EH (cell line): ENCODE measurements at places on chromosomes 12 and 14.

DNA sequence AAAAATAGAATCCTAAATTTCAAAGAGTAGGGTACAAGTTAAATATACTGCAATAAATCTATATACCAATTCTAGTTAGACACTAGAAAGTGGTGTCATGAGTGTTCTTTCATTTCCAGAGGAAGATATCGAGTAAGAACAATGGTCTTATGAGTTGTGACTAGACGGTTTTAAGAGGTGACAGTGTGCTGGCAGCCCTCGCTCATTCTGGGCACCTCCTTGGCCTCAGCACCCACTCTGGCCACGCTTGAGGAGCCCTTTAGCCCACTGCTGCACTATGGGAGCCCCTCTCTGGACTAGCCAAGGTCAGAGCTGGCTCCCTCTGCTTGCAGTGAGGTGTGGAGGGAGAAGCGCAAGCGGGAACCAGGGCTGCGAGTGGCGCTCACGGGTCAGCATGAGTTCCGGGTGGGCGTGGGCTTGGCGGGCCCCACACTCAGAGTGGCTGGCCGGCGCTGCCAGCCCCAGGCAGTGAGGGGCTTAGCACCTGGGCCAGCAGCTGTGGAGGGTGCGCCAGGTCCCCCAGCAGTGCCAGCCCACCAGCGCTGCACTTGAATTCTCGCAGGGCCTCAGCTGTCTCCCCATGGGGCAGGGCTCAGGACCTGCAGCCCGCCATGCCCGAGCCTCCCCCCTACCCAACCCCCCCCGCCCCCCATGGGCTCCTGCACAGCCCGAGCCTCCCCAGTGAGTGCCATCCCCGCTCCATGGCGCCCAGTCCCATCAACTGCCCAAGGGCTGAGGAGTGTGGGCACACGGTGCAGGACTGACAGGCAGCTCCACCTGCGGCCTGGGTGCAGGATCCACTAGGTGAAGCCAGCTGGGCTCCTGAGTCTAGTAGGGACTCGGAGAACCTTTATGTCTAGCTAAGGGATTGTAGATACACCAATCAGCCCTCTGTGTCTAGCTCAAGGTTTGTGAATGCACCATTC is 18.7 kb downstream of the PRKD1 start:
- no peak for DNase-seq

GRCh38 chr12:78167510-78167909 is 336.8 kb downstream of the NAV3 start:
- DNase-seq: no peak

- no peak for DNase-seq
Observed at GRCh38 chr12:79997096-79997791, 62.3 kb upstream of the PPP1R12A start.

DNA sequence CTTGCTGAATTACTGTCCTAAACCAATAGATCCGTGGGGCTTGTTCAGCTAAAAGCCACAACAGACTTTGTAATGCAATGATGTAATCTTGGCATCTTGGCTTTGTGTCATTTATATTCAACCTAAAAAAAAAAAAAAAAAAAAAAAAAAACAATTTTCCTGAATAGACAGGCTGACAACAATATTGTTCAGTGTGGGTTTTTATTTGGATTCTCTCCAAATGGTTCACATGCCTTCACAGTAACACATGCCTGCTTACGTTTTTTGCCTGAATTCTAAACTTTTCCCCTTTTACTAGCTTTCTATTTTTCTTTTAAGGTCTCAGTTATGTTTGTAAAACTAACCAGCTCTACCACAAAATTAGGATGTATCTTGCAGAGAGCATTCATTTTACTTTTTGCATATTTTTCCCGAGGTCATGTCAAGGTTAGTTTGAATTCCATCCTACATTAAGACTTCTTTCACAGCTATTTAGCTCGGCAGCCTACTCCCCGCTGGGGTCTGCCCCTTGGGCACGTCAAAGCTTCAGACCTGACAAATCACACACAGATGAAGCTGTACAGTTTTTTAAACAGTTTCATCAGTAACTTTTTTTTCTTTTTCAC is 213.7 kb upstream of the NPAS3 start:
- DNase-seq: peak; percentile 91

DNA sequence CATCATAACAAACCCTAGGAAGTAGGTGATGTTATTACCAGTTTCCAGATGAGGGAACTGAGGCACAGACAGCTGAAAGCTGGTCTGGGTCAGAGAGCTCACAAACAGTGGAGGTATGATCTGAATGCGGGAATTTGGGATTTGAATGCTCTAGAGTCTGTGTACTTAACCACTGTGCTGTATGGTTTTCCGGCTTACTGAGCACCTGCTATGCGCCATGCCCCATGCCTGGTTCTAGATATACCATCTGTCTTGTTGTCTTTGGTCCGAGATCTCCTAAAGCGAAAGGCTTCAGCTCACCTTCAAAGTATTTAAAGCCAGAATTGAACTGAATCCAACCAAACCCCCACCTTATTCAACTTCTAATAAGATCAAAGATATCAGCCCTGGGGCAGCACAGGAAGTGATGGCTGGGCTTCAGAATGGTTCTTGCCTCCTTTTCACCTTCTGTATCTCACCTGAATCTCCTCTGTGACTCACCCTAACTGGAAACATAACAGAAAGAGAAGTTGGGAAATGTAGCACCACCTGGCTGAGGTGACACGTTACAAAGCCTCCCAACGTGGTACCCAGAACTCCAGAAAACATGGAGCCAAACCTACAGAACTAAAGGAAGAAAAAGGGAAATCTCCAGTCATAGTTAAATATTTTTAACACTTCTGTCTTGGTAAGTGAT is 54.3 kb downstream of the PRMT8 start:
- no peak for DNase-seq

GRCh38 chr12:46360908-46361666 is 11.5 kb downstream of the SLC38A2 start:
- no peak for DNase-seq

GRCh38 chr12:53590652-53591051 is 35.5 kb downstream of the ATF7 start:
- DNase-seq: no peak

DNA sequence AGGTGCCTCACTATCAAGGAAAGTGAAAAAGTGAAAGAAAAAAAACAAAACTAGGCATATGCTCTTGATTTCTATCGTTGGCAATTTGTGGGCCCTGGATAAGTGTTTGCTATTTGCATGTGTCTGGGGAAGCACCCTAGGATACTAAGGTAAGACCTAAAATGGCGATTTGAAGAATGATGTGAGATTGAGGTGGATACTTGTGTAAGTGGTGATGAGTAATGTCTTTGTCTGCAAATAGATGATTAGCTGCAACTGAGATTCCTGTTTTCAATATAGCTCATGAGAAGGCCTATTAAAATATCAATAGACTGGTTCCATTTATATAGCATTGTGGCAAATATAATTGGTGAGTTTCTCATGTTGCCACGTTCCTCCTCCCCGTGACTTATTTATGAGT is 261.7 kb downstream of the NEDD1 start:
- DNase-seq: no peak

- DNase-seq: no peak
Observed at GRCh38 chr12:47797441-47797840, 22.3 kb downstream of the HDAC7 start.

- DNase-seq: no peak
Observed at GRCh38 chr12:115942346-115942745, 335.1 kb downstream of the MED13L start.

DNA sequence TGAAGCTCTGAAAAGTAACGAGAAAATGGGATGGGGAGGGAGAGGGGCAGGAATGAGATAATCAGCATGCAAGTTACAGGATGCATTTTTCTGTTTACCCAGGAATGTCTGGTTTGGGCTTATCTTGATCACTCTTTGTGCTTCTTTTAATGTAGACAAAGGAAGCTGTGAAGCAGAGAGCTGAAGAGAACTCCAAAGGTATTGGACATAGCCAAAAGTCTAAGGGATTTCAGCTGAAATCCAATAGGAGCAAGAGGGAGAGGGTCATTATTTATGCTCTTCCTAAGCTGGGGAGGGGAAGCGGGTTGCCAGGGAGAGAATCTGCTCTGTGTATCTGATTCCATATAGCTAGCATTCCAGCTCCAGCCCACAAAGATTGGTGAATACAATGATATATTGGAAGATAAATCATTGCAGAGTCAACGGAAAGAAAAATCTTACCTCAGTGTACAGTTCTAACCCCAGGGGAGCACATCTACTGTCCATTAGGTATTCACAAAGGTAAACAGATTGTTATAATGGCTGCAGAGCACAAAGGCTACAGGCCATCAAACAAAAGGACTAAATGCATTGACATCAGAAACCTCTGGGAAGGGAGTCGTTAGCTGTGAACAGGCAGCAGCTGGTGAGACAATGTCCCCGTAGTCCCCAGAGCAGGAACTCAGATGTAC is 61.0 kb upstream of the PELI2 start:
- no peak for DNase-seq

GRCh38 chr14:23787436-23787835 is 151.3 kb downstream of the DHRS2 start:
- no peak for DNase-seq

DNA sequence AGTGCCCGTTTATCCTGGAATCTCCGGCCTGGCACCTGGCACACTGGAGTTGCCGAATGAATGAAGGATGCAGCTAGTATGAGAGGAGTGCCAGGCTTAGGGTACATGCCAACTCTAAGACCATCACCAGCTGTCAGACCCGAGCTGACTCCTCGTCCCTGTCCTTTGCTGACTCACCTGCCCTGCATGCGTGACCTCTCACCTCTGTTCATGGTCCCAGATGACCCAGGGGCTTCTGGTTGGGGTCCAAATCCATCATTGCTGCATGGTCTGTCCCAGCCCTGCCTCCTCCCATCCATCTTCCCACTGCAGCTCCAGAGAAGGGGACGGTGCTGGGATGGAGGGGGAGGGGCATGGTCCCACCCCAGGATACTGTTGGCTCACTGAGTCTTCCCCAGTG is 9.9 kb upstream of the FAM222A start:
- no peak for DNase-seq

GRCh38 chr12:114512351-114512750 is 106.4 kb upstream of the TBX5 start:
- no peak for DNase-seq

GRCh38 chr12:7431993-7432685 is 11.8 kb downstream of the CD163L1 start:
- DNase-seq: peak; percentile 66

DNA sequence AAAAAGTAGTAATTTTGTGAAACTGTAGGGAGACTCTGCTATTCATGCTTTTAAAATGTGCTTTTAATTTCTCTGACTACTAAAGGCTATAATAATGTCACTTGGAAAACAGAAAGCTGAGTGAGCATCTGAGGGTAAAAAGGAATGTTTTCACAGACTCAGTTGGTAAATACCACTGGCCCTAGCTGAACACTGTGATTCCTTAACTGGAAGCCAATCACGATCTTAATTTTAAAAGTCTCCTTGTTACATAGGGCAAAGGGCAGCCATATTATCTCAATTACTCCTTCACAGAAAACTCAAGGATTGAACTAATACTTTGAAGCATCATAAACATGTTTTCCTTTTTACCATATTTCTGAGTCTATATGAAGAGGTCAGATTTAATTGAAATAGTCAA is 41.9 kb downstream of the PAWR start:
- peak; percentile 64 for DNase-seq

- no peak for DNase-seq
Observed at GRCh38 chr14:57085801-57086200, 182.9 kb downstream of the EXOC5 start.

DNA sequence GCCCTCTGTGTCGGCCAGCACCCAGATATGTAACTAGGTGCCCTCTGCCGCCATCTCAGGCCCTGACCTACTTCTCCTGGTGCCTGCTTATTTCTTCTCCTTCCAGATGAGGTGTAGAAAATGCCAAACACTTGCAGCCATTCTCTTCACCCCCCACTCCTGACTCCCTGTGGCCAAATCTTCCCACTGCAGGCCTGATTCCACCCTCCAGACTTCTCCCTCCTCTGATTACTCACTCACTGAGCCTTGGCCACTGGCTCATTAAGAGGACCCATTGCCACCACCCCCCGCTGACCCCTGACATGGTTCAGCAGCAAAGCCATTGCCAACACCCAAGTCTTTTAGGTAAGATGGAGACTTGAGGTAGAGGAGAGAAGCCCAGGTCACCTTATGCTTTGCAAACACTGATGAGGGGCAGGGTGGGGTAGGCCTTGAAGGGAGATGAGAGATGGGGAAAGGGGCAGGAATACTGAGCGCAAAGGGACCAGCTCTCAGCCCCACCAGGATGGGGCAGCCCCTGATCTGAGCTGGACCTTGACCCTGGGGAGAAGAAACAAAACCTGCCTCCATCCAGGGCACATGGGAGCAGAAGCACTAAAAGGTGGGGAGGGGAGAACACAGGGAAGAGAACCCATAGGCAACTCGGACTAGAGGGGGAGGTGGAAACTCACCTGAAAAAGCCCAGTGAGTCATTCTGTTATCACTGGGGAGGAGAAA is 25.1 kb upstream of the ANO2 start:
- DNase-seq: peak; percentile 3

DNA sequence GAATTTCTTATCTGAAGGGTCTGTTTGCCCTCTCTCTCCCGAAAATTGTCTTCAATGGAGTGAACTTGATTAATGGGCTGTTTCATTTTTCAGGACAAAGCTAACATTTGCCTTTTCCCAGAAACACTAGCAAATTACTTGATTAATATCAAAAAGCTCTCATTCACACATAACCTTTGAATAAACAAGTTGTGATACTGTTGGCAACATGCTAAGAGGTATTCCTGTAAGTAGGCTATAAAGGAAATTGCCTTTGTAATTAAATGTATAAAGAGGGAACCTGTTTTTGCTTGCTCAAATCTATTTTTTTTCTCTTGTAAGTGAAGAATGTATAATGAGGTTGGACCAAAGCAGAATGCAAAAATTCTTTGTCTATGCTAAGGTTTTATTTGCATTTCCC is 457.2 kb downstream of the TMTC2 start:
- no peak for DNase-seq

- no peak for DNase-seq
Observed at GRCh38 chr12:128133321-128134073, 133.5 kb upstream of the TMEM132C start.

GRCh38 chr14:55111122-55111708 is 17.8 kb upstream of the LGALS3 start:
- DNase-seq: no peak

GRCh38 chr12:48285751-48286650 is 64.7 kb downstream of the ZNF641 start:
- DNase-seq: no peak

GRCh38 chr14:57375156-57375555 is 15.2 kb upstream of the NAA30 start:
- DNase-seq: no peak

GRCh38 chr14:79708426-79709388 is 502.6 kb downstream of the DIO2 start:
- peak; percentile 55 for DNase-seq
